ENCODE measurements at places on chromosomes 4 and X. TPM values are rescaled to one million over a fixed set of nuclear protein-coding genes. Genes with fewer than 3 reads are reported as not detected.

Gene MOSPD2
- 10.8 TPM for total RNA-seq

Gene ZCCHC18
- 1.3 TPM for total RNA-seq

Gene FOXP3
- under 0.01 TPM for total RNA-seq

Gene SPANXA1
- total RNA-seq = not detected

Gene BST1
- 15.7 TPM for total RNA-seq

Gene TMPRSS11A
- total RNA-seq = not detected

Gene RPL36A
- 305 TPM for total RNA-seq

Gene MEPE
- not detected for total RNA-seq

Gene ADH4
- total RNA-seq = not detected
